Retina (tissue), 1 donor: ENCODE measurements at places on chromosomes 4 and X.
A peak's percentile ranks its signal among the peaks of the same experiment; 100 is the strongest.

- DNase-seq, result no peak
Measured at GRCh38 chr4:37767546-37767945, 58.9 kb upstream of the PGM2 start.

DNA sequence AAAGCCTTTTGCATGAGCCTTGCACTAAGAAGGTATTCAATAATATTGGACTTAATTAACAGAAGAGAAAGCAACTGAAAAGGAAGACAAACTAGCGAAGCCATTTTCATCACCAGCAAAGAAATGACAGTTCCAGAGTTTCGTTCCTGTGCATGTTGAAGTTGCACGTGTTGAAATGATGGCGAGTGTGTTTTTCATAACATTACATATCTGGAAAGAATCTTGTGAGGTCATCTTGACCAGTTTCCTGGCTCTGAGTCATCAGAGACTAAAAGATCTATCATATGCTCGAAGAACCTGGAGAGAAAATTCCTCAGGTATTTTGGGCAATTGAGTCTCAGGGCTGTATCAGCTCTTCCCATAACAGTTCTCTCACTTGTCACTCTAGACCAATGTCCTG lies 106.2 kb upstream of the MAML3 start:
- no peak for DNase-seq

DNA sequence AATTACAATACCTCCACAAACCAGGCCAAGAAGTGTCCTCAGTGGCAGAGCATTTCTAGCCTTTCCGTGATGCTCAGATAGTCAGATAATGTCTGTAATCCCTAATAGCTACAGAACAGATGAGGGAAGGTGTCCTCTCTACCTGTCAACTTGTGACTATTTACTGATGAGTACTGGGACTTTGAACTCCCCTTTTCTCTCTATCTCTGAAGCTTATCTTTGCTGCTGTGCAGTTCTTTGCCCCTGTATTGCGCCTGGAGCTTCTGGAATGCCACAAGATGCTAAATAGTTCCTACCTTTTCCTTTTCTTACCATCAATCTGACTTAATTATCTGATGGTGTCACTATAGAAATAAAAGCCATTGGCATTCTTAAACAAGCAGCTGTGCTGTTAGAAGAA lies 30.5 kb downstream of the FGF2 start:
- DNase-seq, result no peak

GRCh38 chrX:6674734-6675133 lies 139.8 kb upstream of the VCX3A start:
- no peak for DNase-seq

DNA sequence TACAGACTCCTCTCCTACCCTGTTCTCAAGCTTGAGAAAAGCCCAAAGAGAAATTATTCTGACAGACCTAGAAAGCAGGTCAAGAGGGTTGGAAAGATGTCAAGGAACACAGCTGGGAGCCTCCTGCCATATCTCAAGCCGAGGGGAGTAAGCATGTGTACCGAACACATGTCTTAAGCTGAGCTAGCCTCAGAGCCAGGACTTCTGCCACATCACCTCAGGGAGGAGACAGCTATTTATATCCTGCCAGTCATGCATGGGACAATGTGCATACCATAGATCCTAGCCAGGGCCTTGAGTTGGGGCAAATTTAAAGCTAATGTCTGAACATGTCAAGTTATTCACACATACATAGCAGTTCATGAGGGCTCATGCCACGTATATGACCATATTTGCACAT lies 11.8 kb downstream of the TMEM31 start:
- no peak for DNase-seq

GRCh38 chrX:121227888-121228287 lies 180.5 kb downstream of the GLUD2 start:
- peak; percentile 1 for DNase-seq

- no peak for DNase-seq
Measured at GRCh38 chr4:168677063-168677462, 180.2 kb downstream of the PALLD start.

- no peak for DNase-seq
Measured at GRCh38 chr4:6942238-6942800, 32.7 kb downstream of the TBC1D14 start.

DNA sequence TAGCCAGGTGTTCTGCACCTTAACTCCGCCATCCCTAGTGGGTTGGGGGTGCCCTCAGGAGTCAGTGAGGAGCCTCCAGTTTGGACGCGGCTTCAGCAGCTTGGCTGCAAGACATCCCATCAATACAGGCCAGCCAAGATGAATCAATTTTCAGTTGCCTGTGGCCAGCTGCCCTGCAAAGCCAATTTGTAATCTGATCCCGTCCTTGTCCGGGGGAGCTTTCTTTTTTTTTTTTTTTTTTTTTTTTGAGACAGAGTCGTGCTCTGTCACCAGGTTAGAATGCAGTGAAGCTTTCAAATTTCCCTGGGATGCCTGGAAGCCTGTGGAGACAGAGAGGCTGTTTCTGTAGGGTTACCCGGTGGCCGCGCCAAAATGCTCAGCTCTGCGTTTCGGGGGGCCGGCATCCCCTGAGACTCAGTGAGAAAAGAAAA lies 192.5 kb downstream of the ASMT start:
- peak; percentile 49 for DNase-seq

DNA sequence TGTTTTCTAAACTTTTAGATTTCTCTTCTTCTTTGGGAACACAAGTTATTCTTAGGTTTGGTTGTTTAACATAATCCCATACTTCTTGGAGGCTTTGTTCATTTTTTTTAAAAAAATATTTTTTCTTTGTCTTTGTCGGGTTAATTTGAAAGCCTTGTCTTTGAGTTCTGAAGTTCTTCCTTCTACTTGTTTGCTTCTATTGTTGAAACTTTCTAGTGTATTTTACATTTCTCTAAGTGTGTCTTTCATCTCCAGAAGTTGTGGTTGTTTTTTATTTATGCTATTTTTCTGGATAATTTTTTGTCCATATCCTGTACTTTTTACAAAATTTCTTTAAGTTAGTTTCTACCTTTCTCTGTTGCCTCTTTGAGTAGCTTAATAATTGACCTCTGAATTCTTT lies 116.1 kb downstream of the NPNT start:
- no peak for DNase-seq

DNA sequence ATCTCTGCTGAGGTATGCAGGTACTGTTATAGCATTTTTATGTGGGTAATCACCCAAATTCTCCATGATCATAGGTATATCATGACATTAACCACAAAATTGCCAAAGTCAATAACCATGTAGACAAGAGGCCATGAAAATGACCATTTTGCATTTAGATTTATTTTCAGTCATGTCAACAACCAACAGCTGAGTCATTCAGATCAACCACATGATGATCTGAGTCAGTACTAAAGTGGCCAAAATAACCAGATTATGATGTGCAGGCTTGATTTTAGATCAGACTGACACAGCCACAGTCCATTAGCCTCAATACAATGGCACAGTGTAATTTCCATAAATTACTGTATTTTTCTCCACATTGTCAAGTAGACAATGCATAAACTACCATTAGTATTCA lies 240.5 kb downstream of the GRIA3 start:
- DNase-seq, result no peak

GRCh38 chr4:165541851-165542459 lies 163.1 kb downstream of the CPE start:
- DNase-seq, result no peak

- no peak for DNase-seq
Measured at GRCh38 chr4:108382751-108383150, 214.0 kb upstream of the LEF1 start.

DNA sequence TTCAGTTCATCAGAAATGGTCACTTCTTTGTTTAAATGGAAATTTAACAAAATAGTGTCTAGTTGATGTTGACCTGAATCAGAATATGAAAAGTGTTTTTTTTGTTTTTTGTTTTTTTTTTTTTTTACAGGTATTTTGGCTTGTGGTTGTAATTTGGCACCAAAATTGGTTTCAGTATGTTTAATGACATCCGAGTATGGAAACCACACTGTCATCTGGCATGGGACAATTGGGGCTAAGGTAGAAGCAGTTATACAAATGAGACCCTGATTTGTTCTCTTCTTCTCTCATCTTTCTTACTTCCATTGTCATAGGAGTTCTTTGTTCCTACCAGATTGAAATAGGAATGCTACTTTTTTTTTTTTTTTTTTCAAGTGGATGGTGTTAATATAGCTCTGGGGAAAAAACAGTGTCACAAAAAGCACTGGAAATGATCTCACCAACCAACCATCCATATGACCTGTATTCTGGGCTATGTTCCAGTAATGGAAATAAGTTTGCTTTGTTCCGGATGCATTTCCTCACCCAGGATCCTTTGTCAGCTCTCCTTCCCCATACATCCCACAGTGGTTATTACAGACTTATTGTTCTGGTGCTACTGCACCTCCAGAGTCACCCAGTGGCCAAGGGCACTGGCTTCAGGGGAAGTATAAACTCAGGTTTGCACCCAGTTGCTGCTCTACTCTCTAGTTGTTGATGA lies 95.8 kb downstream of the ATXN3L start:
- DNase-seq, result no peak

GRCh38 chrX:64395568-64395929 lies 297 bp upstream of the MTMR8 start:
- DNase-seq, result no peak

GRCh38 chr4:139915037-139915436 lies 238.9 kb downstream of the MAML3 start:
- no peak for DNase-seq

- DNase-seq, result no peak
Measured at GRCh38 chr4:69060651-69061308, 35.5 kb upstream of the UGT2B7 start.

DNA sequence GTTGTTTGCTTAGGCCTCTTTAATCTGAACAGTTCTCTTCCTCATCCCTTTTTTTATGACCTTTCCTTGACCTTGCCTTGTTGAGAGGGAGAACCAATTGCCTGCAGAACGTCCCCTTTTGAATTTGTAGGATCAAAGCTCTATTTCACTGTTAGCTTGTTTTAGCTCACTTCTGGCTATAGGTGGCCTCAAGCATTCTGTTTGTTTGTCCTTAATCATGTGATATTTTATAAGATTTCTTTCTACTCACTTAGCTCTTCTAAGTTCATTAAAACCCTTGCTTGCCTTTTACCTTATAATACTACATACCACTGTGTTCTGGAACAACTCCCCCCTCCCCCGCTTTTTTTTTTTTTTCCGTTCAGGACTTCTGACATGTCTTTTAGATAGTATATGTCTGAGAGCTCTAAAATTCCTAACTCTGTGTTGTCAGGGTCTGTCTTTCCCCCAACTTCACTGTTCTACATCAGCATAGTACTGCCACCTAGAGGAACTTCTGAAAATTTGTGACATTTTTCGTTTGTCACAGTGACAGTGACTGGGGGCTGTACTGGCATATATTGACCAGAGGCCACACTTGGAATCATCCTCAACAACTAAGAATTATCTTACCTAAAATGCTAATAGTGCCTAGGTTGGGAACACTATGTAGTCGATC lies 128.5 kb downstream of the LARP7 start:
- peak; percentile 46 for DNase-seq

DNA sequence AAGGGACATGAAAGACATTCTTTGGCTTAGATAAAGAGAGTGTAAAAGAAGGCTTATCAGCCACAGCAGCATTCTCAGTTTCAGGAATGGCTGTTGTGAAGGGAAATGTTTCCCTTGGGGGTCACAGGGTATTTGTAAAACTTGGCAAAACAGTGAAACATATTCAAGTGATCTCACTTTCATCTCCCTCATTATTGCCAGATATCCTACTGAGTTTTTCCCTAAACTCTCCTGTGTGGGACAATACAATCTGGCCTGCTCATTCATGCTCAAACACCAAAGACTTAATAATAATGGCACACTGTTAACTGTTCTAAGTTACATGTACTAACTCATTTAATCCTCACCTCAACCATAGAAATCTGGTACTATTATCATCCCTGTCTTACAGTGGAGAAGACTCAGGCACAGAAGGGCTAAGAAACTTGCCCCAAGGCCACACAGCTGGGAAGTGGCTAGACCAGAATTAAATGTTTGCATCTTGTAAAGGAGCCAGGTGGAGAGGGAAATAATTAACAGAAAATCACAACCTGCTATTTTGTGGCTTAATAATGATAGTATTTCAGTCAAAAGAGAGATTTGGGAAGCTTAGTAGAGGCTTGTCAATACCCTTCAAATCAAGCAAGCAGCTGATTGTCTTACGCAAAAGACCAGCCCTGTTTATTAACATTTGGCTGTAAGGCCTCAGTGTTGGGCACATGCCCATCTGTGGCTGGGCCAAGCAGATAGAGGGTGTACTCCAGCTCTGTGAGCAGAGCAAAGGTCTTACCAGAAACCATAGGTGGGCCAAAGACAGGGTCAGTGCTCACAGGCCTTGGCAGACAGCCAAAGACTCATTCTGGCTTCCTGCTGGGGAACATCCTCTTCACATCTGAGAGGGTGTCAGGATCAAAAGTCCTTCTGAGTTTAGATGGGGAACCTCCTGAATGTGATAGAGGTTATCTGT lies 17.3 kb downstream of the SMPX start:
- no peak for DNase-seq

DNA sequence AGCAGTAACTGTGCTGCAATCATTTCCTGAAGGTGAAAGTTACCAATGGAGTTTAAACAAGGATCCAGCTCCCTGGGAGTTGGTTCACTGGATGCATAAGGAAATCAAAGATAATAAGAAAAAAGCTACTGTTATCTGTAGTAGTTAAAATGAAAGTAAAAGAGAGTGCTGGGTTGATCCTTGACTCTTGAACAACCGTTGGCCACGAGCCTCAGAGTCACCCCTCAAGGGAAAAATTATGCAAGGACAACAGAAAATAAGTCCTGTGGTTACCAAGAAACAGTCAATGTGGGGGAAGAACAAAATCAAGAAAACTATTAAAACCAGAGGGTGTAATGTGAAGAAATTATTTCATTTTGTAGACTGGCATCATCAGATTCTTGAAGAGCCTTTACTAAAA lies 49.7 kb upstream of the DDIT4L start:
- DNase-seq, result no peak

DNA sequence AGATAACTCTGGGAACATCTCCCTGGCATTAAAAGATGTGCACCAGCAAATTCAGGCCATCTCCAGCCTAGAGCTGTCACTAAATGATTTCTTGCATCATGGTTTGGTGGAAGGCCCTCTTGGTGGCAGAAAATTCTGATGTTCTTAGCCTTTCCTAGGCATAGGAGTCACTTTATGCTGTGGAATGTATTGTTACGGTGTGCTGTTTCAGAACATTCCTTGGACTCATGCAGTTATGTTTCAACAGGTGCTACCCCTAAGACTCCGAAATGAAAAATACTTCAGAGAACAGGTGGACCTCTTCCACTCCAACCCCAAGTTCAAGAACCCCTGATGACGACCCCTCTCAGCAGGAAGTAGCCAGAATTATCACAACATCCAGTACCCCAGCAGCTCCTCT lies 20.3 kb upstream of the PAPSS1 start:
- DNase-seq, result no peak

DNA sequence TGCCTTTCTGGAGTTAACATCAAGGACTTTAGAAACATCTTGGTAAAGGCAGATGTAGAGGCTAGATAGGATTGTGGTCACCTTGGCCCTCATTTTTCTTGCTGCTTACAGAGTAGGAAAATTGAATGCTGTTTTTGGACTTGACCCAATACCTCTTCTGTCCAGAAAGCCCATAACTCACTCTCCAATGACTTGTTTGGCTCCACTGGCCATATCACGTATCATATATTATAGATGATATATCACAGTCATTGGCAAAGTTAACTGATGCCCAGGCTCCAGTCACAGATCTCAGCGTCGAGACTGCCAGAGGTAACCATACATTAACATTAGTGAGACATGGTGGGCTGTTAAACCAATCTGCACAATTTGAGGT lies 88.1 kb upstream of the PLAC1 start:
- DNase-seq, result no peak

- no peak for DNase-seq
Measured at GRCh38 chr4:73763877-73764276, 23.5 kb downstream of the CXCL8 start.
